Myocyte (in vitro differentiated cells): ENCODE measurements at places on chromosomes 11 and 22. TPM values are rescaled to one million over a fixed set of nuclear protein-coding genes. Genes with fewer than 3 reads are reported as not detected.

- no peak for DNase-seq
Measured at GRCh38 chr11:116537121-116537520, 235.7 kb downstream of the BUD13 start.

DNA sequence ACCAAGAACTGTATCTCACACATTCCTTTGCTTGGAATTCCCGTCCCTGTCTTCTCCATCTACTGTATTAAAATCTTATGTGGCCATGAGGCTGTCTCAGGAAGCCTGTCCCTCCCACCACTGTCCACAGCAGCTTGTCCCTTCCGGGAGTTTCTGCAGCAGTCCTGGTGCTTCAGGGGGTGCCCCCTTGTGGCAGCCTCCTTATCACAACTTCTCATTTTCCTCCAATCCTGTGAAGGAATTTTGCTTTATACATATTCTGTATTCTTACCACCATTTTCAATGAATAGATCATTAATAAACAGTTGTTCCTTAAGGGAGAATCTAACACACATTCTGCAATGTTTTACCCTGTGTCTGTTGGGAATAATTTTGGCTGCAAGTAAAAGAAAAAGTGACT, 220.4 kb upstream of the RAG2 start:
- no peak for DNase-seq

SCO2 gene
- 0.68 and 1.6 TPM in 2 replicates for total RNA-seq

DNA sequence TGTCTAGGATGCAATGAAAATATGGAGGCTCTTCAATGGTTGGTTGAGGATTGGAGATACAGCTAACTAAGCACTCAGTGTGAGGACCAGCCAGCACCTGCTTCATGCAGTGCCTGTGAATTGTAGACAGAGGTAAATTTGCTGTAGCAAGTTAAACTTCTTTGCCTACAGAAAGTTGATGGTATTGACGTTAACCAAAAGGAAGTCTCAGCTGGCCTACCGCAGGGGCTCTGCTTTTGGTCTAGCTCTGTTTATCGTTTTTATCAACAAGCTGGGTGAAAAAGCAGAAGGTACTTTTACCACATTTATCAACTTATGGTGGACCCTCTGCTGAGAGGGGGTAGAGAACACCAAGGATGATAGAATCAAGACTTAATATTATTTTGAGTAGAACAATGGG, 51.6 kb downstream of the GRAMD1B start:
- no peak for DNase-seq

DNA sequence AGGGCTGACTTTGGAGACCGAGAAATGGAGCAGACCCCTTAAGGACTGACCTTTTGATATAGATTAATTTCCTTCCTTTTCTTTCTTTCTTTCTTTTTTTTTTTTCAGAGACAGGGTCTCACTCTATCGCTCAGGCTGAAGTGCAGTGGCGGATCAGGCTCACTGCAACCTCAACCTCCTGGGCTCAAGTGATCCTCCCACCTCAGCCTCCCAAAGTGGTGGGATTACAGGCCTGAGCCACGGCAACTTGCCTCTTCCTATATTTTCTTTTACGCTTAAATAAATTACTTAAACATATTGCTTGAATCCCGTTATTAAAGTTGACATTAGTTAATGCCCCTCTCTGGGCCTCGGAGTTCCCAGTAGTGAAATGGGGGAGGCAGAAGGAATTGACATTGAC, 350 bp upstream of the KCTD14 start:
- no peak for DNase-seq

TNNI2 gene
- 429 and 432 TPM in 2 replicates for total RNA-seq

ROM1 gene
- 1.5 and 2.8 TPM in 2 replicates for total RNA-seq

GRCh38 chr11:34719303-34719848, 98.5 kb downstream of the EHF start:
- DNase-seq, result no peak

KCNQ1 gene
- 0.32 TPM in 1 of 2 replicates, not detected in the other for total RNA-seq

- no peak for DNase-seq
Measured at GRCh38 chr11:105878510-105878909, 143.5 kb downstream of the MSANTD4 start.

NCAM1 gene
- total RNA-seq, result 536 and 591 TPM in 2 replicates

- DNase-seq, result no peak
Measured at GRCh38 chr11:27401833-27402316, 38.9 kb upstream of the CCDC34 start.

DNA sequence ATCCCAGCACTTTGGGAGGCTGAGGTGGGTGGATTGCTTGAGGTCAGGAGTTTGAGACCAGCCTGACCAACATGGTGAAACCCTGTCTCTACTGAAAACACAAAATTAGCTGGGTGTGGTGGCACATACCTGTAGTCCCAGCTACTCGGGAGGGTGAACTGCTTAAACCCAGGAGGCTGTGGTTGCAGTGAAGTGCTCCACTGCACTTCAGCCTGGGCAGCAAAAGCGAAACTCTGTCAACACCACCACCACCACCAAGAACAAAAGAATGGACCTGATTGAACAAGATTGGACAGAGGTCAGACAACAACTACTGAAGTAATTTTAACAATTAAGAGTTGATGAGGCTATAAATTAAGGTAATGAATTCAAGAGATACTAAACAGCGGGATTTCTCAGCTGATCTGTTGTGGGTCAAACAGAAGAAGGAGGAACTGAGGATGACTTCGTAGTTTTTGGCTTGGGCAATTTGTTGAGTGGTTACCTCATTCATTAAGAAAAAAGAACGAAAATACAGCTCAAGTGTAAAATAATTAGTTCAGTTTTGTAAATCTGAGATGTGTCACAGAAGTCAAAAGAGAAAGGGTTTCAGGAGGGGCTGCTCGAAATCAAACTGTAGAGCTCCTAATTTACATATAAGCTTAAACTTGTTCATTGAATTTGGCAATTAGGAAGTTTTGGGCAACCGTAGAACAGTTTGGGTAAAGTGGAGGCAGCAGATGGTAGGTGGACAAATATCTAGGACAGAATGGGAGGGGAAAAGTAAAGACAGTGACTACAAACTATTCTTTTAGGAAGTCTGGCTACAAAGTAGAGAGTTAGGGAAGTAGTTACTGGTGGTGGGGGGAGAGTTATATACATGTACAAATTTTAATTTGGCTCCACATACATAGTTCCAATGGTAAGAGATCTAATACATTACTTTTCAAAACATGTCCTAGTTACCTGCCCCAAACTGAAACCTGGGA, 4.5 kb downstream of the IL18 start:
- no peak for DNase-seq

OR8G1 gene
- total RNA-seq, result not detected in 2 replicates

- DNase-seq, result no peak
Measured at GRCh38 chr11:43632181-43632580, 48.4 kb upstream of the HSD17B12 start.

DNA sequence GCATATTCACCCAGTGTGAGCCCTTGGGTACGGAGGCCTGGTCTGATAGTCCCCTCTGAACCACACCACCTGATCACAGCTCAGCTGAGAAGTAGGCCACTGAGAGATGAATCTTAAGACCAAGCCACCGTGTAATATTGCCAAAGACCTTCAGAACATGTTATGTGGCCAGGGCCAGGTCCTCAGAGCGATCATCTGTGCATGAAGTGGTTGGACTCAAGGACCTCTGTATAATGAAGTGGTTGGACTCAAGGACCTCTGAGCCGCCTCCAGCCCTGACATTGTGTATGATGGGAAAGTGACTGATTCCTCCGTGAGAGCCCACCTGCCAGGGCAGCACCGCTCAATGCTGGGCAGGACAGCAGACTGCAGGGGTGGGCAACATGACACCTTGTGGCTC, 70.2 kb downstream of the TP53I11 start:
- no peak for DNase-seq

DNA sequence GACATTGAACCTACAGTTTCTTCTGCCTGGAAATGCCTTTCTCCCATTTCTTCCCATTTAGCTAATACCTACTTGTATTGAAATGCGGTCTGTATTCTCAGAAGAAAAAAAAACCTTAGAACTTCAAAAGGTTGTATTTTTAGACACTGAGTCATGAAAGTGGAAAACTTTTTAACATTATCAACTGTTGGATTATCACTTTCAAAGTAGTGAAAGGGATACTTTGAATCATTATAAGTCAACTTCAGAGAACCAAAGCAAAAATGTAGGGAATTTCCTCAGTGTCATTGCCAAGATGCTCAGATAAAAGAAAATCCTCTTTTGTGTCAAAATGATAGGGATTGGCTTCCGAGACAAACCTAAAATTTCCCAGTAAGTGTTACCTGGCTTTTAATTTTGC, 6.6 kb downstream of the HOATZ start:
- no peak for DNase-seq

DNA sequence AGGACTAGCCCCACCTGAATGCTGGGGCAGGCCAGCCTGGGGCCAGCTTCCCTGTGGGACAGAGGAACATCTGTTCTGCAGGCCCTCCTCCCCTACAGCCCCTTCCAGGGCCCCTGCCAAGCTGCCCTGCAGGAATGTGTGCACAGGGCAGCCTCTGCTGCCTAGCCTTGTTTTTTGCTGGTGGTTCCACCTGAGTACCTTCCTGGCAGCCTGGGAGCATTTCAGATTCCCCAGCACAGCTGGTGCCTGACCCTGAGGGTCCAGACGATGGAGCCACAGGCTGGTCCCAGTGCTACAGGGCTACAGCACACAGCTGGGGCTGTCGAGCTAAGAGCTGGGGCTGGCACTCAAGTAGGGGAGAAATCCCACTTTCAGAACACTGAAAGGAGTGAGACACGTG, 22.3 kb upstream of the GPR83 start:
- no peak for DNase-seq

DNA sequence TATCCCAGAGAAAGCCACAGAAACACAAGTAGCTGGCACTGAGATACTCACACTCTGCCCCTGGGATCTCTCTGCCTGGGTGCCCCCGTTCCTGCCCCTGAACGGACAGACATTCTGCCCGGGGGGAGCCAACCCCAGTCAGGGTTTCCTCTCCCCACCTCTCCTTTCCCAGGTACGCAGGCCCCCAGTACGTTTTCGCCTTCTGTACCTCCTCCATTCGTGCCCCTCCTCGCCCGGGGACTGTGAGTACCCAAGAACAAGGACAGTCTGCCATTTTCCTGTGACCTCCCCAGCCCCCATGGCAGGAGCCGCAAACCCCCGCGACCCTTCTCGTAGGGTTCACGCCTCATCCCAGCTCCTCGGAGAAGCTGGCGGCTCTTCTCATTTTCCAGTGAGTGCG, 29.1 kb upstream of the ELFN2 start:
- no peak for DNase-seq

HORMAD2 gene
- not detected in 2 replicates for total RNA-seq

TREH gene
- not detected in 2 replicates for total RNA-seq

PRAME gene
- not detected in 2 replicates for total RNA-seq

CCDC87 gene
- total RNA-seq, result 0.26 and 0.45 TPM in 2 replicates

DNA sequence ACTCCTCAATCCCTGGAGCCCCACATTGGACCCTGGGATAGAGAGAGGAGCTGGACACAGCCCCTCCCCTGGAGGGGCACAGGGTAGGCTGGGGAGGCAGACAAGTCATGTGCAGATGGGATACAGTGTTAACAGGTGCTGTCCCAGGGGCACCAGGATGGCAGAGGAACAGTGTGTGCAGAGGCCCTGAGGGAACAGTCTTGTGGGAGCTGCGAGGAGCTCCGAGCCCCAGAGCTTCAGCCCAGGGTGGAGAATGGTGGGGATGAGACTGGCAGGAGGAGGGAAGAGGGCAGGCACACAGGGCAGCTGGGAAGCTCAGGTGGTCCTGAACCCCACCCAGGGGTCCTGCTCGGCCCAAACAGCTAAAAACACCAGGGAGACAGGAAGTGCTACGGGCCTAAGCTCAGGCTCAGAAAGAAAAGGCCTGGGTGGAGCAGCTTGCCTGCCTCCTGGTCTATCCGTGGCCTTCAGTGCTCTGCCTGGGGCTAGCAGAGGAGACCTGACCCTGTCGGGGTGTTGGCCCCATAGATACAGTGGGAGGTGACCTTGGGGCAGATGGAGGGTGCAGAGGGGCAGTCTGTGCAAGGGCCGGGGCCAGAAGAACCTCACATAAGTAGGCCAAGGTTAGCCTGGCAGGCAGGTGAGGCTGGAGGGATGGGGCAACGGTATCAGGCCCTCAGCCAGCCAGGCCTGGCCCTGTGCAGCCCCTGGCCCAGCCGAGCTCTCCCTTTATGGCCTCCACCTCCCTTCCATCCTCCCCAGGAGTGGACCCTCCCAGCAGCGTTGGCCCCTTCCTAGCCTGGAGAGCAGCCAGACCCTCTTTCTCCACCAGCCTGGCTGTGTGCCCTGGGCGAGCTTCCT, 15.4 kb downstream of the CAPN5 start:
- DNase-seq, result no peak

DNA sequence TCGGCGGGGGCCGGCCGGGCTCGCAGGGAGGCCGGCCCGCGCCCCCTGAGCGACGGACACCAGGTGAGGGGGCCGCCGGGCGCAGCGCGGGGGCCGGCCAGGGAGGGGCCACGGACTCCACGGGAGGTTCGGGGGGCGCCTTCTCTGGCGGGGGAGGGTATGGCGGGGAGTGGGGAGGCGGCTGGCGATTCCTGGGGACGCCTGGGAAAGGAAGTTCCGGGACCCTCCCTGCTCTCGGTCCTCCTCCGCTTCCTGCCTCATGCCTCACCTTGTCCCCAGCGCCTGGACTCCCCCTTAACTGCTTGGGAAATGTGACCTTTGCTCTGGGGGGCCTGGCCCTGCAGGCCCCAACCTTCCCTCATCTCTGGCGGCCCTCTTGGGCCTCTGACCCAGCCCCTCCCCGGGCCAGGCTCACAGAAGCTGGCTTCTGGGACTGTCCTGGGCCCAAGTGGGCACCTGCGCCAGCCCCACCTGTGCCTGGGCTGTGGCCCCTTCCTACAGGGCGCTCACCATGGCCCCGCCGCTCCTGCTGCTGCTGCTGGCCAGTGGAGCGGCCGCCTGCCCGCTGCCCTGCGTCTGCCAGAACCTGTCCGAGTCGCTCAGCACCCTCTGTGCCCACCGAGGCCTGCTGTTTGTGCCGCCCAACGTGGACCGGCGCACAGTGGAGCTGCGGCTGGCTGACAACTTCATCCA, 516 bp downstream of the LRFN4 start:
- DNase-seq, result no peak

CYP2D6 gene
- total RNA-seq, result not detected in 2 replicates

DNA sequence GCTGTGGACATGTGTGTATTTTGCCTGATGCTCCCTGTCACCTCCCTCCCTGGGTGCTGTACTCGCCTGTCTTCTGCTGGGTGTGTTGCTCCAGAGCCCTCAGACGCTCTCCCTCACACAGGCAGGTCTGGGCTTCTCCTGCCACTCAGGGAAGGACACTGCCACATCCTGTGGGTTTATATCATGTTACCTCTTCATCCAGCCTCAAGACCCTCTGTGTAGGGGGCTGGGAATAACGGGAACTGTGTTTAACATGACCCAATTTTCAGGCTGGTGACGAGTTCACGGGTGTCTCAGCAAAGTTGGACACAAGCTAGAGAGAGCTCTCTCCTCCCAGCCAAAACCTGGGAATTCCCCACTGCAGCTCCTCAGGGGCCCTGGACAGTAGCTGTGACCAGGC, 24.6 kb downstream of the MYBPC3 start:
- no peak for DNase-seq

CNTF gene
- 1.7 and 3.0 TPM in 2 replicates for total RNA-seq
